Mammary microvascular endothelial cell (primary cell): ENCODE measurements at places on chromosomes 16 and 17. TPM values are rescaled to one million over a fixed set of nuclear protein-coding genes. Genes with fewer than 3 reads are reported as not detected.

Gene TBC1D28
- total RNA-seq = not detected in 2 replicates

Gene CIAO2B
- 105 and 128 TPM in 2 replicates for total RNA-seq

Gene ALOXE3
- not detected in 2 replicates for total RNA-seq

Gene ATP2C2
- not detected in 2 replicates for total RNA-seq

Gene IL34
- 3.3 and 5.1 TPM in 2 replicates for total RNA-seq
